ENCODE measurements at places on chromosomes 11 and 22. TPM values are rescaled to one million over a fixed set of nuclear protein-coding genes. Genes with fewer than 3 reads are reported as not detected.

DNA sequence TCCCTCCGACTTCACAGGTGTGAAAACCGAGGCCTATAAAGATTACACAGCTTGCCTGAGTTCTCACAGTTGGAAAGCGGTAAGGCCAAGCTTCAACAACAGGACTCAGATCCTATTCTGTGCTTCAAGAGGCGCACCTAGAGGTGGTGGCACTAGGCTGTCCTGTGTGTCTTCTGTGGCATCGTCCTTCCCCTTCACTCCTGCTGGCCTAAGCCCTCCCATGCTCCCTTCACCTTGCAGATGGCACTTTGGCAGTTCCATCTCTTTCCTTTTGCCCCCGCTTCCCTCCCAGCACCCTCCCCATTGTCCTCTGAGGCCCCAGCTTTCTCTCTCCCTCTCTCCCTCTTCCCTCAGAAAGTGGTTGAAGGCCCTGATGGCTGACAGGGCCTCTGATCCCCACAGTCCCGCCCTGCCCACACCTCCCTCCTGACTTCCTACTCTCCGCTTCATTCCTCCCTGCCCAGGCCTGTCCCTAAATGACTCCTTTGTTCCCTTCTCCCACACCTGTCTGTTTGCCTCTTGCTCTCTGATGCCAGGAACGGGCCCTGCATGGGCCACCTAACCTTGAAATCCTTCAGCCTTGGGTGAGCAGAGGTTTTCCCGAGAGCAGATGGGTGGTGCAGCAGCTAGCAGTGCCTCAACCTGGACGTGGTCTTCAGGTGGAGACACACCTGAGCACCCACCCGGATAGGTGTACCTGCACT lies 5.8 kb downstream of the TRIM29 start:
- H3K27me3 ChIP-seq: no peaks in the 10 kb centered on the region
- no peaks in the 10 kb centered on the region for H3K36me3 ChIP-seq
- peak; percentile 1 for DNase-seq
- H3K27ac ChIP-seq: no peak overlapping the region
- no peak overlapping the region for H3K4me3 ChIP-seq

DNA sequence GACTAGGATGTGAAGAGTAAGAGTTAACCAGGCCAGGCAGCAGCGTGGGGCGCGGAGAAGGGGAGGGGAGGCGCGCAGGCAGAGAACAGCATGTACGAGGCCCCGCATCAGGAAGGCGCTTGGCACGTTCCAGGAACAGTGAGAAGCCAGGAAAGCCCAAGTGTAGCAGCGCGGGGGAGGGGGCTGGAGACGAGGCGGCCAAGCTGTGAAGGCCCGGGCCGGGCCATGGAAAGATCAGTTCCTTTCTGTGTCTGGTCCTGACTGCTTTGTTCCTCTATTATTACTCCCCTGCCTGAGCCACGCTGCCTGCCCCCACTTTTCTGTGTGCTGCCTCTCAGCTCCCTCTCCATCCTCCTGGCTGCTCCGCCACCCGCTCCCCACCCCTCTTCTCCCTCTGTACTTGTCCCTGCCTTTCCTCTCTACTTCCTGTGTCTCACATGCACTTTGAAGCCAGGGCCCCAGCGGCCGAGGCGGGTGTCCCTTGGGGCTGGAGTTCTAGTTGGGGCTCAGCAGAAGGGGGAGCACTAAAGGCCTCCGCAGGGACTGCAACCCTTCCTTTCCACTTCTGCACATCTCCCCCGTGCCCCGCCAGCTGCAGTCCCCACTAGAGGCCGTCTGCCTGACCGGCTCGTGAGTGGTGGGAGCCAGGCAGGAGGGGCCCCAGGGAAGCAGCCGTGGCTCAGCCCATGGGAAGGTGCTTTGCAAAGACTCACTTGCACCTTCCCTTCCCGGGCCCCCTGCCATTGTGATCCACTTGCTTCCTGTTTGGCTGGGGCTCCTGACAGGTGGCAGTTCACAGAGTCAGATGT lies 63.7 kb downstream of the PRDM11 start:
- H3K27me3 ChIP-seq: no peaks in the 10 kb centered on the region
- H3K36me3 ChIP-seq: no peaks in the 10 kb centered on the region
- no peaks in the 10 kb centered on the region for H3K4me1 ChIP-seq
- H3K27ac ChIP-seq: peak overlapping the region; percentile 97

DNA sequence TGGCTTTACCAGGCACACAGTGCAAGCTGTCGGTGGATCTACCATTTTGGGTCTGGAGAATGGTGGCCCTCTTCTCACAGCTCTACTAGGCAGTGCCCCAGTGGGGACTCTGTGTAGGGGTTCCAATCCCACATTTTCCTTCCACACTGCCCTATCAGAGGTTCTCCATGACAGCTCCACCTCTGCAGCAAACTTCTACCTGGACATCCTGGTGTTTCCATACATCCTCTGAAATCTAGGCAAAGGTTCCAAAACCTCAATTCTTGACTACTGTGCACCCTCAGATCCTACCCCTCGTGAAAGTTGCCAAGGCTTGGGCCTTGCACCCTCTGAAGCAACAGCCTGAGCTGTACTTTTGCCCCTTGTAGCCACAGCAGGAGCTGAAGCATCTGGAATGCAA lies 108.1 kb downstream of the SOX6 start:
- H3K36me3 ChIP-seq: no peaks in the 10 kb centered on the region
- H3K27me3 ChIP-seq: no peaks in the 10 kb centered on the region
- no peak overlapping the region for H3K27ac ChIP-seq
- no peak for DNase-seq
- no peaks in the 10 kb centered on the region for H3K4me1 ChIP-seq
- no peak overlapping the region for H3K4me3 ChIP-seq

GRCh38 chr11:74671520-74672196 lies 59.6 kb downstream of the CHRDL2 start:
- H3K4me3 ChIP-seq: no peak overlapping the region
- no peaks in the 10 kb centered on the region for H3K36me3 ChIP-seq
- peak overlapping the region; percentile 95 for H3K27ac ChIP-seq
- no peak for DNase-seq
- peaks cover 5% of the 10 kb centered on the region for H3K4me1 ChIP-seq
- no peaks in the 10 kb centered on the region for H3K27me3 ChIP-seq

DNA sequence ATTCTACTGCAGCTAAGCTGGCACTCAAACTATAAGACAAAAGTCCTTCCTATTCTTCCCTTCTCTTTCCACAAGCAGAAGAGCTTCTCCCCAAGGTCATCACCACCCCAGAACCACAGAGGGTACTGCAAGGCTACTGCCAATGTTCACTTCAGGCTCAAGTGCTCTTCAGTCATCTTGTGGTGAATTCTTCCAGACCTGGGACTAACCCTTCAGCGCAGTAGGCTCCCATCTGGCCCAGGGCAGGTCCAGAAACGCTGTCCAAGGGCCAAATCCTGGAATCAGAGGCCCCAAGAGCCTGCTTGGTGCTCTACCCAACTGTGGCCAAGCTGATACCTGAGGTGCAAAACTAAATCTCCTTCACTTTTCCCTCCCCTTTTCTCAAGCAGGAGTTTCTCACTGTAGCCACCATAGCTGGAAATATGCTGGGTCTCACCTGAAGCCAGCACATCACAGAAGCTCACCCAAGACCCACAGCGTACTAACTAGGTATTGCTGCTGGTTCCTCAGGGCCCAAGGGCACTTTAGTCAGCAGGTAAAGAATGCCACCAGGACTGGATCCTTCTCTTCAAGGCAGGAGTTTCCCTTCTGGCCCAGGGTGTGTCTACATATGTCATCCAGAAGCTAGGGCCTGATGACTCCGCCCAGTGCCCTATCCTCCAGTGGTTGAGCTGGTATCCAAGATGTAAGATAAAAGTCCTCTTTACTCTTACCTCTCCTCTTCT lies 27.8 kb downstream of the FCHSD2 start:
- no peaks in the 10 kb centered on the region for H3K36me3 ChIP-seq
- DNase-seq: no peak
- H3K27me3 ChIP-seq: no peaks in the 10 kb centered on the region
- no peak overlapping the region for H3K4me3 ChIP-seq
- H3K4me1 ChIP-seq: no peaks in the 10 kb centered on the region

DNA sequence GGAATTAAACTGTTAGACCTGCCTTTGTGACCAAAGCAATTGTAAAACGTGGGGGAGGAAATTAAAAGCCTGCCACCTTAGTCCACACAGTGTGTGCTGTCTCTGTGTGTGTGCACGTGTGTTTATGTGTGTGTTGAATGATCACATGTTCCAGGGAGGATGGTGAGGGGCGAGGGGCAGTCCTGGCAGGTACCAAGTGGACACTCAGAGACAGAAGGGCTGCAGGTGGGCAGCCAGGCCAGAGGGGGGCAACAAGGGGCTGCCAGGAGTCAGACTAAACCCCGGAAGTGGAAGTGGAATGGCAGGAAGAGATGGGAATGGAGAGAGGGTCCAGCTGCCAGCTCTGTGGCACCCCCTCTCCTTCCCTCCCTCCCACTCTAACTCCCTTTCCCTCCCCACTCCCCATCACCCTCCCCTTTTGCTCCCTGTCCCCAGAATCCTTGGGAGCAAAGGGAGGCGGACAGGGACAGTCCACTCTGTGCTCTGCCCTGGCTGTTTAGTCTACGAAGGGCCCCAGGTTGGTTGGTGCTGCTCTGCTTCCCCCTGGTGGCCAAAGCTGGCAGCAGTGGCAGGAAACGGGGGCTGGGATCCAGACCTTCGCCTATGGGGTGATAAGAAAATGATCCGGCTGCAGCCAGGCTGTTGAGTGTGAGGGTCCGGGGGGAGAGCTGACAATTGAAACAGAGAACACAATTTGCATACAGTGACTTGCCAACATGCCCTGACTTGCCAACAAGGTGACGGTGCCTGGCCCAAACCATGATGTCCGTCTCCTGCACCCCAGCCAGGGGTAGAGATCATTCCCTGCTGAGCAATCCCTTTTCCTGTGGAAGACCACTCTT lies 24.4 kb downstream of the P2RY2 start:
- H3K4me1 ChIP-seq: no peaks in the 10 kb centered on the region
- H3K27me3 ChIP-seq: no peaks in the 10 kb centered on the region
- no peaks in the 10 kb centered on the region for H3K36me3 ChIP-seq
- H3K27ac ChIP-seq: no peak overlapping the region

- H3K4me1 ChIP-seq: no peaks in the 10 kb centered on the region
- no peaks in the 10 kb centered on the region for H3K36me3 ChIP-seq
- no peak overlapping the region for H3K4me3 ChIP-seq
- DNase-seq: no peak
- H3K27ac ChIP-seq: no peak overlapping the region
- no peaks in the 10 kb centered on the region for H3K27me3 ChIP-seq
Observed at GRCh38 chr11:76287227-76287626, 80.9 kb upstream of the WNT11 start.

DNA sequence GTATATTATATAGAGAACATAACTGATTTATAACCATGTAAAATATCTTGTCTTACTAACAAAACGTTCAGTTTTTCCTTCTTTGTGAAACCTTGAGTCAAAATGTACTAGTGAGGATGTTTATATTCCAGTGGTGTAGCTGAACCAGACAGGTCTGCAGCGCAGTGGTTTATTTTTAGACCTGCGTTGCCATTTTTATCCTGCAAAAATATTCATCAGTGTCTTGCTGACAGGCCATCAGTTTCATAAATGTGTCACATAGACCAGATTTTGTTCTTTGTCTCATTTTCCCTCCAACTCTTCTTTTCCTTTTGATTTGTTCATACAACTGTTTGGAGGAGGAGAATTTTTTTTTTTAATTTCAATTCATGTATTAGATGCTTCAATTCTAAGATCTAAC lies 43.1 kb downstream of the HSD17B12 start:
- H3K27ac ChIP-seq: no peak overlapping the region
- H3K4me3 ChIP-seq: no peak overlapping the region
- no peaks in the 10 kb centered on the region for H3K27me3 ChIP-seq
- H3K4me1 ChIP-seq: no peaks in the 10 kb centered on the region
- no peak for DNase-seq

GRCh38 chr11:69818603-69819441 lies at the start of gene FGF3:
Gene FGF3 (minus strand): TSS chr11:69819416. CDS start chr11:69818933, 483 bp downstream.
- H3K4me1 ChIP-seq: no peaks in the 10 kb centered on the region
- H3K4me3 ChIP-seq: no peak within 1 kb of the TSS
- peaks cover 4% of the 10 kb centered on the region for H3K27me3 ChIP-seq
- no peak for DNase-seq
- H3K36me3 ChIP-seq: no peaks in the 10 kb centered on the region

GRCh38 chr22:30773919-30774318 lies 79.2 kb downstream of the OSBP2 start:
- H3K27ac ChIP-seq: no peak overlapping the region
- H3K27me3 ChIP-seq: no peaks in the 10 kb centered on the region
- no peak for DNase-seq
- H3K36me3 ChIP-seq: no peaks in the 10 kb centered on the region
- H3K4me1 ChIP-seq: no peaks in the 10 kb centered on the region

- H3K36me3 ChIP-seq: no peaks in the 10 kb centered on the region
- H3K4me1 ChIP-seq: no peaks in the 10 kb centered on the region
- DNase-seq: no peak
- no peaks in the 10 kb centered on the region for H3K27me3 ChIP-seq
Observed at GRCh38 chr11:91795139-91795887, 429.3 kb upstream of the FAT3 start.

- no peak for DNase-seq
- H3K4me3 ChIP-seq: no peak overlapping the region
- H3K27me3 ChIP-seq: no peaks in the 10 kb centered on the region
- no peaks in the 10 kb centered on the region for H3K36me3 ChIP-seq
Observed at GRCh38 chr11:94806419-94806818, 38.3 kb downstream of the AMOTL1 start.

- H3K27me3 ChIP-seq: no peaks in the 10 kb centered on the region
- H3K4me1 ChIP-seq: peaks cover 7% of the 10 kb centered on the region
- H3K4me3 ChIP-seq: no peak overlapping the region
- H3K36me3 ChIP-seq: no peaks in the 10 kb centered on the region
Observed at GRCh38 chr11:469684-470560, 19.8 kb downstream of the PTDSS2 start.

- H3K36me3 ChIP-seq: no peaks in the 10 kb centered on the region
- H3K27me3 ChIP-seq: no peaks in the 10 kb centered on the region
- peaks cover 9% of the 10 kb centered on the region for H3K4me1 ChIP-seq
- peak overlapping the region; percentile 96 for H3K27ac ChIP-seq
- H3K4me3 ChIP-seq: peak overlapping the region; percentile 32
Observed at GRCh38 chr22:29031227-29032011, 30.2 kb downstream of the C22orf31 start.

- H3K4me3 ChIP-seq: no peak overlapping the region
- no peak overlapping the region for H3K27ac ChIP-seq
- H3K36me3 ChIP-seq: no peaks in the 10 kb centered on the region
- no peaks in the 10 kb centered on the region for H3K4me1 ChIP-seq
- DNase-seq: no peak
- no peaks in the 10 kb centered on the region for H3K27me3 ChIP-seq
Observed at GRCh38 chr11:24705474-24705873, 208.6 kb downstream of the LUZP2 start.

DNA sequence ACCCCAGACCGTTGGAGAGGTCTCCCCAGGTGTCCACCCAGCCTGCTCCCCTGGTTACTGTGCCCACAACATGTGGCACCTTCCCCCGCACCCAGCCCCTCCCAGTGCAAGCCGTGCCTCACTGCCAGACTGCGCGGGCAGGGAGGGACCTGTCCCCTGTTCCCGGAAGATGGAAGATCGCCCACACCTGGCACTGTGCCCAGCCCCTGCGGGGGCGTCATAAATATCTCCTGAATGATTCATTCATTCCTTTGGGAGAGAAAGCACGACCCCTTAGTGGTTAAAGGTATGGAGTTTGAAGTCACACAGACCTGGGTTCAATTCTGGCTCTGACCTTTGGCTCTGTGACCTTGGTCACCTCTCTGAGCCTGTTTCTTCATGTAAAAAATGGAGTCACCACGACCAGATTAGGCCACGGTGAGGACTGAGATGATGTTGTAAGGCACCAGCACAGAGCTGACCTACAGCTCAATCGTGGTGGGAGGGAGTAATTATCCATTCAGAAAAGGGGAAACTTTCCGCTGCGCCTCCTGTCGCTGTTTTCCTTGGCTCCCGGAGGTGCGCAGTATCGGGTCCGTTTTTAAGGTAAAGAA lies 497 bp upstream of the SYT12 start:
- H3K4me3 ChIP-seq: peak overlapping the region; percentile 12
- DNase-seq: no peak
- no peaks in the 10 kb centered on the region for H3K36me3 ChIP-seq
- no peaks in the 10 kb centered on the region for H3K27me3 ChIP-seq

The TUB gene
- 12.6 TPM for total RNA-seq

The FREY1 gene
- not detected for total RNA-seq

The KRTAP5-1 gene
- total RNA-seq: not detected

The ZBTB16 gene
- total RNA-seq: 302 TPM

The INS gene
- not detected for total RNA-seq

The DENND6B gene
- total RNA-seq: 6.1 TPM

Data from uterus (tissue), 4 donors.